Stimulated activated CD4-positive, alpha-beta T cell treated with anti-CD3 and anti-CD28 coated beads, Interleukin-4, amount 100 ng/mL, for 4 hours (primary cell): ENCODE measurements at places on chromosomes 12 and 14.

GRCh38 chr14:102020058-102020971 is 55.9 kb downstream of the DYNC1H1 start:
- peak; percentile 23 for DNase-seq

DNA sequence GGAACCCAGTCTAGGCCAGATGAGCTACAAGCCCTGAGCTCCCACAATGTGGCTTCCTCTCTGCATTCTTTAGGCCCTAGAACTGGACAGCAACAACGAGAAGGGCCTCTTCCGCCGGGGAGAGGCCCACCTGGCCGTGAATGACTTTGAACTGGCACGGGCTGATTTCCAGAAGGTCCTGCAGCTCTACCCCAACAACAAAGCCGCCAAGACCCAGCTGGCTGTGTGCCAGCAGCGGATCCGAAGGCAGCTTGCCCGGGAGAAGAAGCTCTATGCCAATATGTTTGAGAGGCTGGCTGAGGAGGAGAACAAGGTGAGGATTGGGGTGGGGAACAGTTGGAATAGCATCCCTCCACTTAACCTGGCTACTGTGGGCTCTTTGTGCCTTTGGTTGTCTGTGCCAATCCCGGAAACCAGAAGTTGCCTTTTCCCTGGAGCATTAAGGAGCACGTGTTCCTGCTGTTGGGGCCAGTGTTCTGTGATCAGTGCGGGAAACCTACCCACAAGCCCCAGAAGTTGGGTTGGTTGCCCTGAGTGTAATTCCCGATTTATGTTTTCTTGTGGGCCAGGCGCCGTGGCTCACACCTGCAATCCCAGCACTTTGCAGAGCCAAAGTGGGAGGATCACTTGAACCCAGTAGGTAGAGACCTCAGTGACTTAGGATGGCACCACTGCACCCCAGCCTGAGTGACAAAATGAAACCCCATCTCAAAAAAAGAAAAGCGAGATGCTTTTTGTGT is 6.4 kb downstream of the FKBP4 start:
- no peak for DNase-seq

- DNase-seq = no peak
These were observed 15.5 kb downstream of the TRPV4 start for GRCh38 chr12:109817627-109818231.

GRCh38 chr12:115121053-115121452 is 437.1 kb upstream of the TBX3 start:
- DNase-seq = no peak

GRCh38 chr12:22266101-22266500 is 68.4 kb downstream of the ST8SIA1 start:
- no peak for DNase-seq

- no peak for DNase-seq
These were observed 20.2 kb downstream of the HEATR5A start for GRCh38 chr14:31400031-31400638.

- DNase-seq = no peak
These were observed 12.5 kb downstream of the CFAP251 start for GRCh38 chr12:121930862-121931261.

- DNase-seq = no peak
These were observed at the start of gene TSPAN8 for GRCh38 chr12:71157601-71158233. Gene TSPAN8, minus strand, starts transcription at chr12:71157999. Its CDS starts 321 bp downstream, at chr12:71157678.

GRCh38 chr12:6570264-6570887 is 2.3 kb upstream of the NOP2 start:
- peak; percentile 19 for DNase-seq

DNA sequence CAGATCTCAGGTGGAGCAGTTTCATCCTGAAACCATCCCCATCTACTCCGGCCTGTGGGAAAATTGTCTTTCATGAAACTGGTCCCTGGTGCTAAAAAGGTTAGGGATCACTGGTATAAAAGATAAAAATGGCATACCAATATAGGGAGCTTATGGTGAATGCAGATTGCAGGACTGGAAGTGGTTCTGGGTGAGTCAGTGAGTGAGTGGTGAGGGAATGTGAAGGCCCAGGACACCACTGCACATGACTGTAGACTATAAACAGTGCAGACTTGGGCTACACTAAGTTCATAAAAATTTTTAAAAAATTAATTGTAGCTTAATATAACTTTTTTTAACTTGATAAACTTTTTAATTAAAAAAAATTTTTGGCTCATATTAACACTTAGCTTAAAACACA is 67.0 kb upstream of the RD3L start:
- DNase-seq = no peak

DNA sequence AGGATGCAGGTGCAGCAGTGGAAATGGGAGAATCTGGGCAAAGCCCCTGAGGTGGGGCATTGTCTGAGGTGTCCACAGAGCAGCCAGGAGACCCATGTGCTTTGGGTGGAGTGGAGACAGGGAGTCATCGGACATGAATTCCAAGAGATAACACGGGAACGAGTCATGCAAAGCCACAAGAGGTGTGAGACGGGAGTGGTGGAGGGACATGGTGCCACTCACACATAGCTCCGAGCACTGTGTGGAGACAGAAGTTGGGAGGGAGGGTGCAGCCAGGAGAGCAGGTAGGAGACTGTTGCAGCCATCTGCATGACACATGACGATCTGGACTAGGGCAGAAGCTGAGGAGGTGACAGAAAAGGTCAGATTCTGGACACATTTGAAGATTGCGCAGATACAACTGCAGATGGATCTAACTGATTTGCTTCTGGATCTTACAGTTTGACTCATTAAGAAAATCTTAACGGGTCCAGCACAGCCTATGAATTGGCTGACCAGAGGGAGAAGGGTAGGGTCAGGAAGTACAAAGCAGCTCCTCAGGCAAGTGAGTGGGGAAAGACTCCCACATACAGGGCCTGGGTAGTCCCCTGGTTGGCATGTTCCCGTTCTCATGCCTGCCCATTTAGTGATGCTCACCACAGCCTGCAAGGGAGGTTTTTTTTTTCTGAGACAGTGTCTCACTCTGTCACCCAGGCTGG is 379.8 kb downstream of the FUT8 start:
- DNase-seq = no peak

DNA sequence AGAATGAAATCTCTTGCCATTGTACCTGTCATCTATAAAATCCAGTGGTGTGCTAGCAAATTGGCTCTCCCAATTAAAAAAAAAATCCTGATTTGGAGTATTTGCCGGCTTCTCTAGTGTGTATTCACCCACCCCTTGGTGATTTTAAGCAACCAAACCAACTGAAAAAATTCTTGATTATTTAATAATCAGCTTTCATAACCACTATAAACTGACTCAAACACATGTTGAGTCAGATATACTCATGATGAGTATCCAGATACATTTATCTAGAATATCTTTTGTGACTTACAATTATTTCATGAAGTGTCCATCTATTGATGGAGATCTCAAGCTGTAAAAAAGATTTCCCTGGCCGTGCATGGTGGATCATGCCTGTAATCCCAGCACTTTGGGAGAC is 205.4 kb downstream of the RASSF9 start:
- DNase-seq = no peak

DNA sequence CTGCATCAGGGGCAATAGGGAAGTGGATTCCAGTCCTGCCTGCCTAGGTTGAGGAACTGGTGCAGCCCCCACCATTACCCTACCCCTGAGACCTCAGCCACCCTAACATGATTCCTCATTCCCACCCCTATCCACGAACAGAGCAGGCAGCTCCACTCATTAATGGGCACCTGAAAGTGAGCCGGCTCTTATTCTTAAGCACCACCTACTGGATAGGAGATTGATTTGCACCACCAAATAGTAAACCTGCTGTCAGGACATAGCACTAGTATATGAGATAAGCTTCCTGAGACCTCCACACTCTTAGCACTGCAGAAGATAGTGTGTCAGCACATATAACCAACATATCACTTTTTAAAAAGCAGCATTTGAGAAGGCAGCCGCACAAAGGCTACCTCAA is 573.2 kb downstream of the SOX5 start:
- DNase-seq = no peak

DNA sequence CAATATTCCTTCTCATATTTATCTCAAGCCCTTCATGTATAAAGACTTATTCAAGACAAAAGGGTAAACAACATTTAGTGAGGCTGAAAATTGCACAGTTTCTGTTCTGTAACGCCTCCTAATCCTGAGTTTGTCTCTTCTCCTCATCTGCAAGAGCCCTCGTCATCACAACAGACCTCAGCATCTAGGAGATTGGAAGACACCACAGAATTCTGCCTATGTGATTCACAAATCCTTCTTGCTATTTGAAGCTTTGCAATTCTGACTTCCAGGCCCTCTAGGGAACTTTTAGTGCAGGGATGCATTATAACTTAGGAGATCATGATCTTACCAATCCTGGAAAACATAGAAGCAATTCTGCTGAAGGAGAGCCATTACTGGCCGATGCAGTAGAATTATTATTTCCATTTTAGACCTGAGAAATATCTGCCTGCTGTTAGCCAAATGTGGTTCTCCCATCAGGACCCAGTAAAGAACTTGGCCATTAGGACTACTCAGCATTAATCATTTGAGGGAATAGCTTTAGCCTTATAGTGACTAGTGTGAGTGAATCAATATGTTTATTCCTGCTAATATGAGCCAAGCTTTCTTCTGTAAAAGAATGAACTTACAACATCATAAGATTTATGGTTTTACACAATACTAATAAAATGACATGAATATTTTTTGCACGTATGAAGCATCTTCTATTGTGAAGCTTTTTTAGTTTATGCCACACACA is 119.5 kb downstream of the ANO4 start:
- no peak for DNase-seq

- peak; percentile 3 for DNase-seq
These were observed 82.6 kb upstream of the HMGA2 start for GRCh38 chr12:65741656-65742017.

DNA sequence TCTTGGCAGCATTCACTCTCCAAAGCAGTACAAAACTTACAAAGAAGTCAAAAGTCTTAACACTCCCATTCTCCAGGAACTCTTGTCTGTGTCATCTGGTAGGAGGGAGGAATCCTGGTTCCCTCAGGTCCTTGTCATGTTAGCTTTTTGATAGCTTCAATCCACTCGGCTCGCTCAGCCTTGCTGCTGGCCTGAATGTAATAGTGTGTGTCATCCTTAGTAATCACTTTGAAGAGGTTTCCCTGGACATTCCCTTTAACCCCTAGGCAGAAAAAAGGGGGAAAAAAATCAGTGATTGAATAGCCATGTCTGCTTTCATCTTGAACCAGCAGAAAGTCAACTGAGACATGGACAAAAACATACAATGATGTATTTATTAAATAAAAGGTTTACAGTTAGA is 24.8 kb downstream of the PLEK2 start:
- no peak for DNase-seq

GRCh38 chr12:11581179-11581755 is 68.2 kb upstream of the ETV6 start:
- DNase-seq = peak; percentile 45

GRCh38 chr12:3132636-3133404 is 55.6 kb downstream of the TSPAN9 start:
- no peak for DNase-seq
